ENCODE measurements at places on chromosomes 7 and 10.

DNA sequence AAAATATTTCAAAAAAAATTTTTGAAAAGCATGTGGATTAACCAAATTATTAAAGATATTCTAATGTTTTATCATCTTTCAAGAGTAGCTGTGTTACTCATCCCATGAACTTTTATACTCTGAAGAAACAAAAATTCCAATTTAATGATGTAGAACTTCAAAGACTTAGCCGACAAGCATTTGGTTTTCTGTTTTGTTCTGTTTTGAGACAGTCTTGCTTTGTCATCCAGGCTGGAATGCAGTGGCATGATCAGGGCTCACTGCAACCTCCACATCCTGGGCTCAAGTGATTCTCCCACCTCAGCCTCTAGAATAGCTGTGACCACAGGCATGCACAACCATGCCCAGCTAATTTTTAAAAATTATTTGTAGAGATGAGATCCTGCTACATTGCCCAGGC, 17.8 kb upstream of the LCOR start:
- DNase-seq: no peak

- no peak for DNase-seq
These were observed 401.2 kb upstream of the NRG3 start for GRCh38 chr10:81473755-81474154.

GRCh38 chr10:28569506-28570159, 36.7 kb downstream of the WAC start:
- DNase-seq: no peak

DNA sequence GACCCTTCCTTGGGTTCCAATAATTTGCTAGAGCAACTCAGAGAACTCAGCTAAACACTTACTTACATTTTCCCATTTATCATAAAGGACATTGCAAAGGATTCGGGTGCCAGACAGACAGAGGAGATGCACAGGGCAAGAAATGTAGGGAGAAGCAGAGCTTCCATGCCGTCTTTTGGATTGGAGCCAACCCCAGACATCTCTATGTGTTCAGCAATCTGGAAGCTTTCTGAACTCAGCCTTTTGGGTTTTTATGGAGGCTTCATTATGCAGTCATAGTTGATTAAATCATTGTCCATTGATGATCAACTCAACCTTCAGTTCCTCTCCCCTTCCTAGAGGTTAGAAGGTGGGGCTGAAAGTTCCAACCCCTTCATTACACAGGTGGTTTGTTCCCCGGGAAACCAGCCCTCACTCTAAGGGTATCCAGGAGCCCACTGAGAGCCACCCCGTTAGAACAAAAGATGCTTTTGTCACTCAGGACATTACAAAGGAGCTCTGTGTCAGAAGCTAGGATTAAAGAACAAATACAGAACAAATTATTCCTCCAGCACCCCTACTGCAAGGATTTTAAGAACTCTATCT, 211.9 kb upstream of the VSTM2A start:
- DNase-seq: no peak

GRCh38 chr10:30383356-30383755, 34.3 kb upstream of the MTPAP start:
- DNase-seq: no peak

- DNase-seq: no peak
These were observed 51.6 kb downstream of the TFPI2 start for GRCh38 chr7:93838966-93839365.

GRCh38 chr7:1754345-1754908, 84.3 kb downstream of the ELFN1 start:
- no peak for DNase-seq

GRCh38 chr10:103327906-103328305, 23.0 kb downstream of the PCGF6 start:
- no peak for DNase-seq

GRCh38 chr10:82394122-82394521, 519.1 kb downstream of the NRG3 start:
- DNase-seq: no peak

GRCh38 chr10:13769946-13770345, 183.2 kb downstream of the PRPF18 start:
- DNase-seq: no peak

- no peak for DNase-seq
These were observed 47.6 kb downstream of the POT1 start for GRCh38 chr7:124881981-124882380.

DNA sequence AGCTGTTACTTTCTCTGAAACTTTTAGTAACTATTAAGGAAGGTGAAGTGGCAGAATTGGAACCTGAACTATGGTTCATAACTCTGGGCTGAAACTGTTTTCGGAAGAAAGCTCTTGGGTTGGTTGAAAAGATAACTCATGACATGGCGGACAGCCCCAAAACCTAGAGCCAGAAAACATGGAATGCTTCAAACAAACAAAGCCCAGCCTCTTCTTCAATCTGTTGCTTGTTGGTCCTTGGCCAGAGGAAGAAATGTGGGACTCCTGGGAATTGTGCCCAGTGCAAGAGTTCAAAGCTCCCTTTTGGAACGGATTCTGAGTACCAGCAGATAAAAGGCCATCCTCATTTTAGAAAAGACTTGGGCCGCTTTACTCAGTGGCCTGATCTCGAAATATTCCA, 52.9 kb upstream of the CACNB2 start:
- no peak for DNase-seq

DNA sequence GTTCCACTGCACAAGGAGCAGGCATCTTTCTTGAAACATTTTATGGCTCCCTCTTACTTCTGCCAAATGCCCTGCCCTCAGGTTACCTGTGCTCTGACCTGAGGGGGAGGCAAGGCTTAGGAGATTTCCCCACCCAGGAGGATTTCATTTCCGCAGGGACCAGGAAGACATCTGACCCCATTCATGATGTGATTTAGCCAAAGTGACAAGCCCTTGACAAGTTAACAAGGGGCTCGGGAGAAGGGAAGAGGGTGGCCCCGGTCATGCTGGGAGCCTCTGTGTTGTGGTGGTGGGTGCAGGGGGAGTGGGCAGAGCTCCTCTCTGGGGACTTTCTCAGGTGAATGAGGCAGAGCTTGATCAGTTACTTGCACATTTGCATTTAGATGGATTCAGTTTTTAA, 18.9 kb downstream of the GIMAP5 start:
- DNase-seq: no peak

GRCh38 chr10:81984428-81984827, 109.4 kb downstream of the NRG3 start:
- DNase-seq: no peak

DNA sequence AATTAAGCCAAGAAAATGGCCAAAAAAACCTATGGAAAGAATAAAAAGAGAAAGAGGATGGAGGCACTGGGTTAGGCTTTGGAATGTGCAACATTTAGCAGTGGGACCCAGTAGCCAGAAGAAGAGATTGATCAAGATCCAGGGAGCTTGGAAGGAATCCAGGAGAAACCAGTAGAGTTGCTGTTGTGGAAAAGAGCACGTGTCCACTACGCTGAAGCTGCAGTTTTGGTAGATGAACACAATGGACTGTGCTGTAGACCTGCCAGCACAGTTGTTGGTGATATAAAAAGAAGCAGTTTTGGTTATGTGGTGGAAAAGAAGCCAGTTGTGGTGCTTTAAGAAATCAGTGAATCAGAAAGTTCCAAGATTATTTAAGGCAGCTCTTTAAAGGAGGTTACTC, 802.2 kb upstream of the POM121L12 start:
- DNase-seq: no peak

DNA sequence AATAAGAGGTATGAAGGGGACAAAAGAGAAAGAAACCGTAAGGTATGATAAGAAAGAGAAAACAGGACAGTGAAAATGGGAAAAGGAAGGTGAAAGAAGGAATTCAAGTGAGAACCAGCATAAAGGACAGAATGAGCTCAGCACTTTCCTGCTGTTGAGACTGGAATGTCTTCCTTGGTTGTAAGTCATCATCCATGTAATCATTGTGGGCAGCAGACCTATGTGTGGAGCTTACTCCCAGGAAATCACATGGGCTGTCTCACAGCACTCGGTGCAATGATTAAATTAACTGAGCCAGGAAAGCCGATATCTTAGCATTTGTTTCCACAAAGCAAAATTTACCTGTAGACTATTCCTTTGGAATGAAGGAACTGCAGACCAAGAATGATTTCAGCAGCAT, 118.1 kb downstream of the PRKCQ start:
- DNase-seq: no peak

GRCh38 chr7:32163141-32163806, 93.1 kb upstream of the PDE1C start:
- no peak for DNase-seq

DNA sequence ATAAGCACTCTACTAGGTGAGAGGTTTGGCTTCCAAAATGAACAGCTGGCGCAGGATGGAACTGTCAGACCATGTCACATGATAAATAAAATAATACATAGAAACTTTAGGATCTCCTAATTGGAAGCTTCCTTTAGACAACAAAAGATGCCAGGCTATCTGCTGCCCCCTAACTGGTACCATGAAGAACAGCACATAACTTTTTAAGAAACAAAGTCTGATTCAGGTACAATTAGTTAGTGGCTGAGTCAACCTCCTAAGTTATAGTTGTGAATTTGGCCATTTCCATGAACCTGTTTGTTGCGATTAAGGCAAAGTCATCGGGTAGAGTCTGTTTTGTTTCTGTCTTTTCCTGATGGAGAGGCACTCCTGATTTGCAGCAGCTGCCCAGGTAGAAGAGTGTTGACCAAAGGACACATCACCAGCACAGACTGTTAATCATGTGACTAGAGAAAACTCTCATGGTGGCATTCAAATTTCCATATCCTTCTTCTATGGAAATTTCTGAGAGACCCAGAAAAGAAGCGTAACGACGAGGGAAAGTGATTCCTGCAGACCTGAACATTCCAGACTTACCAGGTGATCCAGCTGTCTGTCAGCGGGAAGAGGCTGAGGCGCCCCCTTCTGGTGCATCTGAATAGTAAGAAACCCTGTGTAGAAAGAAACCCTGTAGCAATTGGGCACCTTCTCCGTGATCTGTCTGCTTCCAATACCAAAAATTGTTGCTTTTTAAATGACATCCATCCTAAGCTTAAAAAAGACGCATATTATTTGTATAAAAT, 8.6 kb upstream of the INHBA start:
- DNase-seq: no peak

DNA sequence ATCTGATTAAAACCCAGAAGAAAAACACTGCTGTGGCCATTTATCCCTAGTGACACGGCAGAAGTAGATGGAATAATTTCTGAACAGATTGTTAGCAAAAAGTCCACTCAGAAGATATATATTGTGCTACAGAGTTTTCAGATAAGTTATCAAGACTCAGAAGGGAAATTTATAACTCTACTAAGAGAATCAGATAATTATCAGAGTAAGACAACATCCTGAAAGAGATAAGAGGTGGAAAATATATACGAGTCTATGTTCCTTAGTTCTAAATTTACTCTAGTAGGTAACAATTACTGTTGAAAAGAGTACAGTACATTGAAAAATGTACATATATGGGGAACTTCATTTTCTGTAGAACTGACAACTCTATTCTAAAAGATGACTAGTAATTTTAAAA, 176.7 kb downstream of the GNAI1 start:
- DNase-seq: no peak

GRCh38 chr7:140229591-140230515, 53.1 kb upstream of the KDM7A start:
- peak; percentile 45 for DNase-seq

- DNase-seq: no peak
These were observed 370.1 kb upstream of the GALNT17 start for GRCh38 chr7:70761711-70762328.

- no peak for DNase-seq
These were observed 967.2 kb downstream of the XPNPEP1 start for GRCh38 chr10:108956149-108956548.

DNA sequence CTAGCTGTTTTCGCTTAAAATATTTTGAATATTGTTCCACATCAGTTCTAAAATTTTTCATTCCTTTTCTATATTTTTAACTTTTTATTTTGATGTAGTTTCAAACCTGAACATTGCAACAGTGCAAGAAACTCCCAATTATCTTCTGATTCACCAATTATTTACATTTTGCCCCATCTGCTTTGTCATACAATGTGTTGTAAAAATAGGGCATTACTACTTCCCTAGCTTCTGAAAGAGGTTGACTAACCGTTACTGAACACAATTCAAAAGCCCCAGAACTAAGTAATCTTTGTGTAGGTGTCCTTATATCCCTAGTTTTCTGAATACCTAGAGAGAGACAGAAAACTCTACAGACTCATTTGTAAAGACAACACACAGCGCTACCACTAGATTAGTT, 86.7 kb downstream of the AVL9 start:
- DNase-seq: no peak

GRCh38 chr10:25142116-25142864, 32.5 kb upstream of the GPR158 start:
- DNase-seq: no peak

DNA sequence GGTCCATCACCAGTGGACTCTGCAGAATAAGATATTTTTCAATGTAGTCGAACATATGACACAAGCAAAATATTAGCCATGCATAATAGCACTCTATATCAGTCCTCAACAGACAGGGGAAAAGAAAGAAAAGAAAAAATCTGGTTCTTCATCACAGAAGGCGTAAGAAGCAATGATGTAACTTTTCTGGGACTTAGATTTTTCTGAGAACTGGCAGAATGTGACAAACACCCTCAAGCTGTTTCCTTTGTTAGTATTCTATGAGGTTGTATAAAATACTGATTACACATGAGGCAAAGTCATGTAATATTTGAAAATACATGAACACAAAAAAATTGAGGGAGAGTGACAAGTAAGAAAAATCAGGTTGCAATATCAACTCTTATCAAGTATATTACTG, 84.9 kb downstream of the CNOT4 start:
- DNase-seq: no peak

- no peak for DNase-seq
These were observed 29.3 kb upstream of the YAE1 start for GRCh38 chr7:39536951-39537350.

DNA sequence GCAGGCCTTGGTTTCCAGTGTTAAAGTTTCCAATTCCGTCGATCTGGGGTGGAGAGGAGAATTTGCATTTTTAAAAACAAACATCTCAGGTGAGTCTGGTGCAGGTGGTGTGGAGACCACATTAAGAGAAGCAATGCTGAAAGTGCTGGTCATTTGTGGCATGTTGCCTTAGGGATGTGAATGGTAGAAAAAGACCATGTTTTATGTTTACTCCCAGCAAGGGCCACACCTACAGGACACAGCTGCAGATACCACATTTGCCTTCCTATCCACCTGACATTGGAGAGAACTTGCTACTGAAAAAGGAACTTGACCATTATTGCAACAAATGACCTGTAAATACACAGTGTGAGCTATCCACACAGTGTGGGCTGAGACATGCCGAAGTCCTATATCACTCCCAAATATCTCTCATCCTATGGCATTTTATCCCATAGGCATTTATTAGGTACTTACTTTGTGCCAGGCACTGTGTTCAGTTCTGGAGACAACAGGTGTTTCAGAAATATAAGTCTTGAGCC, 183.1 kb downstream of the NRP1 start:
- DNase-seq: no peak

- DNase-seq: no peak
These were observed 6.1 kb downstream of the SAMD9L start for GRCh38 chr7:93142127-93142526.

DNA sequence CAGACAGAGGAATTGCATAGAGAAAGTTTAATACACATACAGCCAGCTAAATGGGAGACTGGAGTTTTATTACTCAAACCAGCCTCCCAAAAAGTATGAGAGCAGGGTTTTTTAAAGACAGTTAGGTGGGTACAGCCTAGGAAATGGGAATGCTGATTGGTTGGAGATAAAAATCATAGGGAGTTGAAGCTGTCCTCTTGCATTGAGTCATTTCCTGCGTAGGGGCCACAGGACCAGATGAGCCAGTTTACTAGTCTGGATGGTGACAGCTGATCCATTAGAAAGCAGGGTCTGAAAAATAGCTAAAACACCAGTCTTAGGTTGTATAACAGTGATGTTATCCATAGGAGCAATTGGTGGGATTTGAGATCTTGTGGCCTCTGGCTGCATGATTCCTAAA, 76.1 kb upstream of the POM121L12 start:
- DNase-seq: no peak
